ENCODE measurements at places on chromosomes 4 and X.

GRCh38 chrX:130082244-130083106 is 27.8 kb downstream of the ELF4 start:
- no peak for DNase-seq

- DNase-seq: peak; percentile 56
These were observed 24.8 kb downstream of the CYTL1 start for GRCh38 chr4:4994312-4995097.

GRCh38 chrX:1336948-1337779 is 579 bp downstream of the IL3RA start:
- DNase-seq: no peak

DNA sequence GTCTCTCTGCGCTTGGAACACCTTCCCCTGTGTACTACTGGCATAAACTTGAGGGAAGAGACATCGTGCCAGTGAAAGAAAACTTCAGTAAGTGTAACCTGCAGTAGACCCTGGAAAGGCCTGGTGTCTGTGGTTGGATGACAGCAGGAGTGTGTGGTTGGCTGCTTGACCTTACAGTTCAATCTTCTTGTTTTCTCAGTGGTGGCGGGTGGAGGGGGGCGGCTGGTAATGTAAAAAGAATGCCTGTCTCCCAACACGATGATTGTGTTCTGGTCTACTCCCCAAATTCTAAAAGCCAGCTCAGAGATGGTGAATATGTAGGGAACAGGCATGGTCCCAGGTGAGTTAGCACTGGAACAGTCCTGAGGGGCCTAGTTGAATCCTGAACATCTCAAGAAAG is 18.6 kb downstream of the PSMD10 start:
- no peak for DNase-seq

GRCh38 chr4:182808673-182809416 is 108.3 kb downstream of the DCTD start:
- peak; percentile 6 for DNase-seq

- DNase-seq: peak; percentile 15
These were observed 60.2 kb downstream of the KCNIP4 start for GRCh38 chr4:21888195-21888976.

DNA sequence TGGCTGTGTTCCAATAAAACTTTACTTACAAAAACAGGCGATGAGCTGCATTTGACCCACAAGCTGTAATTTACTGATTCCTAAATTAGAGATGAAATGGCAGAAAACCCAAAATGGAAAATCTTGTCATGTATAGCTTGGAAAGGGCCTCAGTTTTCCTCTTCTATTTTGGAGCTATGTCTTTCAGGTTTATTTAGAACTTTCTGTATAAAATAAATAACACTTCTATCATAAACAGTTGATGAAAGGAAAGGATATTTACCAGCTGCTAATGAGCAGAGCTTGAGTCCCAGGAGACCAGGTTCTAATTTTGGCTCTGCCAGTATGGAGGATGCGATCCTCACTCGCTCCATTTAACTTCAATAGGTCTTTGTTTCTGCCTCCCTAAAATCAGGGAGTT is 213.5 kb downstream of the LDB2 start:
- DNase-seq: no peak

DNA sequence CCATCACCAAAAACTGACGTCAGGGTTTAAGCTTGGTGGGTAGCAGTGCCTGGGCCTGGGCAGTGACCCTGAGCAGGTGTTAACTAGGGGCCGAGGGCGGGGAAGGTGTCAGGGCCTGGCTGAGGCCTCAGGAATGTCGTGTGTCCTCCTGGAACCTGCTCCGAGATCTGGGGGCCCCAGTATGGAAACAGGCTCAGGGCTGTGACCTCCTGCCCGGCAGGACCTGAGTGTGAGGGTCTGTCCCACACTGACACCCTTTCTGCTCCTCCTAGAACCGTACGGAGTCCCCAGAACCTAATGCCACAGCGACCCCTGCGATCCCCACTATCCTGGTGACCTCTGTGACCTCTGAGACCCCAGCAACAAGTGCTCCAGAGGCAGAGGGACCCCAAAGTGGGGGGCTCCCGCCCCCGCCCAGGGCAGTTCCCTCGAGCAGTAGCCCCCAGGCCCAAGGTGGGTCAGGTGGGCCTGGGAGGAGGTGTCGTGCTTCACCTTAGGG is 741 bp downstream of the HGFAC start:
- no peak for DNase-seq

GRCh38 chrX:38929966-38930421 is 128.7 kb downstream of the MID1IP1 start:
- peak; percentile 16 for DNase-seq

DNA sequence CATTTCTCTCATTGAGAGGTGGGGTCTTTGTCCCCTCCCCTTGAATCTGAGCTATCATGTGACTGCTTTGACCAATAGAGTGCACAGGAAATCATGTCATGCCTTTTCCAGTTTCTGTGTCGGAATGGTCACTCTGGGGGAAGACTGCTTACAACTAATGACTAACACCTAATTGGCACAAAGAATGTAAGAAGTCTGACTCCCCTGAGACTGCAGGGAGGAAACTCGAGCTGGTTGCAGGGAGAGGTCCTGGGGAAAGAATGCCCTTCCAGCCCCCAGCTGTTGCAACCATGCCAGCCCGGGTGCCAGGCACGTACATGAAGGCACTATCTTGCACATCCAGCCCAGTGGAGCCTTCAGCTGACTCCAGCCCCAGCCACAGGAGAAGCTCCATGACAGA is 254.2 kb downstream of the DHX15 start:
- no peak for DNase-seq
